M059J (cell line): ENCODE measurements at places on chromosomes 1 and 21.

- no peak for DNase-seq
Measured at GRCh38 chr1:113940365-113941244, 11.5 kb downstream of the HIPK1 start.

- peak; percentile 41 for DNase-seq
Measured at GRCh38 chr1:82775406-82776000, 974.8 kb downstream of the ADGRL2 start.

DNA sequence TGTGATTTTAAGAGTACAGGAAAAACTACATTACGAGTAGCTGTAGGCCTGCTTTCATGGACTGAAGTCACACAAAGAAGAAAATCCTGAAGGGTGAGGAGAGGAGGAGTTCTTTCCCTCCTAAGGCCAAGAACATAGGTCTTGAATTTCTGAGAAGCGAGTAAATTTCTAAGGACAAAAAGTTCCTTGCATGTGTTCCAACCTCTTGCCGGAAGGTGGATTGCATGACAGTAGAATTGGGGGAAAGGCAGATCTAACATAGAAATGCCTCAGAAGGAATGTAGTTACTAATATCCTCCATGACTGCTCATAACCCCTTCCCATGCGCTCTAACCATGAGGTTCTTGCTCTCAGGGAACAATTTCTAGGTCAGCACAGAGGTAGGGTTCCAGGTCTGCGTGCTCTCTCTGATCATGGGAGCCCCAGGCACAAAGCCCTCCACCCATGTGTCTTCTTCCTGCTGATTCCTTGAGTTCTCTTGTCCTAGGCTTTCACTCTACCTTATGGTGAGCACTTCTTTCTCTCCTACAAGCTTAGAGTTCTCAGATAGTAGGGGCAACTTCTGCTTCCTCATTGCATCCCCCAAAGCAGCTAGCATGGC lies 13.7 kb downstream of the CD2 start:
- DNase-seq = no peak

- no peak for DNase-seq
Measured at GRCh38 chr1:212283741-212284140, 1.5 kb upstream of the PPP2R5A start.

DNA sequence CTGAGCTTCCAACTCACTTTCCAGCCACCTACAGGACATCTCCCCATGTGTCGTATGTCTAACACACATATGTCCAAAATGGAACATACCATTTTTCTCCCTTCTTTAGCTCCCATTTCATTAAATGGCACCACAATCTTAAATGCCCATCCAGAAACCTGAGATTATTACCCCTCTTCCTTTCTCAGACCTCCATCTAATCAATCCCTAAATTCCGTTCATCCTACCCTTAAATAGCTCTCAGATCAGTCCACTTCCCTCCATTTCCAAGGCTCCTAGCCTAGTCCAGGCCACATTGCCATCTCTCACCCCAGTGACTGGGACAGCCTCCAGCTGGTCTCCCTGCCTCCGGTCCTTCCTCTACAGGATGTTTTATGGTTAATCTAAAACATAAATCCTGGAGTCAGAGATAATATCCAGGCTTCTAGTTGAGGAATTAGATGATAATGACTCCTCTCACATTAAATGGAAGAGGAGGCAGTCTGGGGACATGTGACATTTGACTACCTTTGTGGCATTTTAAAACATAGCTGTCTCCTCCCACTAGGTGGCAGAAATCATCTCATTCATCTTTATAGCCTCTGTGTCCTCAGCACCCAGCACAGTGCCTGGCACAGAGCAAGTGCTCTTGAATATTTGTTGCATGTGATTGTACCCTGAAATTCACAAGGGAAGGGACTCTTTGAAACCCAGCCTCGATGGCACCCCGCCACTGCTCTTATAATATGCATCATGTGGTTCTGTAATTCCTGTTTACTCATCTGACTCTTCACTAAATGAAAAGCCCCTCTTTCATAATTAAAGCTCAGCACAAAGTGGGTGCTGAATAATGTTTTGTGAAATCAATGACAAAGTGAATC lies 102.3 kb downstream of the TMEM53 start:
- DNase-seq = peak; percentile 18

DNA sequence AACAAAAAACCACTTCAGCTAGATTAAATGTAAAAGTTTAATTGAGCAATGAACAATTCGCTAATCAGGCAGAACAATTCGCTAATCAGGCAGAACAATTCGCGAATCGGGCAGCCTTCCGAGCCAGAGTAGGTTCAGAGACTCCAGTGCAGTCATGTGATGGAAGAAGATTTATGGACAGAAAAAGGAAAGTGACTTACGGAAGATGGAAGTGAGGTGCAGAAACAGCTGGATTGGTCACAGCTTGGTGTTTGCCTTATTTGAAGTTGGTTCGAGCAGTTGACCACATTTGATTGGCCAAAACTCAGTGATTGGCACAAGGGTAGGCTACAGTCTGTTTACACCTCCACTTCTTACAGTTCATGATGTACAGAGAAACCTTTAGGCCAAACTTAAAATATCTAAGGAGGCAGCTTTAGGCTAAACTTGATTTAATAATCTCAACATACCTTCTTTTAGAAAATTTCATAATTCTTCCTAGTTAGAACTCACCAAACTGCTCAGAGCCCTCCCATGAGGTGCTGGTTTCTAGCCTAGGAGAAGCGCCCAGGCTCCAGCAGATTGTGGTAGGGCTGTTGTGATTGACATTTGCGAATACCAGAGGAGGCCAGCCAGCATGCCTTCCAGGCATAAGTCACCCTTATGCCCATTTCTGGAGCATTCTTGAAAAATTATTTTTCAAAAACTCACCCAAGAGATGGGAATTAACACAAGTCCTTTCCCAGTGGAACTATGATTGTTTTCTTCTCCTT lies 22.8 kb upstream of the KCNC4 start:
- peak; percentile 82 for DNase-seq

GRCh38 chr1:79364896-79365295 lies 358.4 kb upstream of the ADGRL4 start:
- peak; percentile 24 for DNase-seq
